ENCODE measurements at places on chromosomes 12 and 14. TPM values are rescaled to one million over a fixed set of nuclear protein-coding genes. Genes with fewer than 3 reads are reported as not detected.

The TAS2R30 gene
- polyA plus RNA-seq, result 0.18 TPM

The KLRB1 gene
- 0.53 TPM for polyA plus RNA-seq

The CLEC4C gene
- polyA plus RNA-seq, result not detected

The KRT75 gene
- polyA plus RNA-seq, result not detected

The TRIM9 gene
- polyA plus RNA-seq, result 0.09 TPM

The AQP2 gene
- polyA plus RNA-seq, result not detected

The FRMD6 gene
- 2.6 TPM for polyA plus RNA-seq
